ENCODE measurements at places on chromosomes 16 and 17.

- no peak for DNase-seq
Measured at GRCh38 chr17:49995055-49995738, at the start of gene DLX3. Gene DLX3, minus strand, starts transcription at chr17:49995224. Its CDS starts 226 bp downstream, at chr17:49994998.

DNA sequence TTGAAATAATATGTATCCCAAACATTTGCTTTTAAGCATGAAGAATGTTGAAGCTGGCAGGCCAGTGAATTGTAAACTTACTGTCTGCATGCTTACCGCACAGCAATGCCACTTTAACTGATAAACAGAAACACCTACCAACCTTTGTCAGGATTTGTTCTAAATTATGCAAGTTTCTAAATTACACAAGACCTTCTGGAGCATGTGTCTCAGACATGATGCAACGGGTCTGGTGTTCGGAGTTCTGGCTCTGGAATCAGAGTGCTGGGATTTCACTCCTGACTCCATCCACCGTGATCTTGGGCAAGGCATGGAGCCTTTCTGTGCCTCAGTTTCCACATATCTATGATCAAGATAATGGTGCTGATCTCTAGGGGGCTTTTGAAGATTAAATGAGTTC is 111.2 kb downstream of the CCT6B start:
- DNase-seq = no peak

- no peak for DNase-seq
Measured at GRCh38 chr17:15999974-16000827, 577 bp downstream of the TTC19 start.

DNA sequence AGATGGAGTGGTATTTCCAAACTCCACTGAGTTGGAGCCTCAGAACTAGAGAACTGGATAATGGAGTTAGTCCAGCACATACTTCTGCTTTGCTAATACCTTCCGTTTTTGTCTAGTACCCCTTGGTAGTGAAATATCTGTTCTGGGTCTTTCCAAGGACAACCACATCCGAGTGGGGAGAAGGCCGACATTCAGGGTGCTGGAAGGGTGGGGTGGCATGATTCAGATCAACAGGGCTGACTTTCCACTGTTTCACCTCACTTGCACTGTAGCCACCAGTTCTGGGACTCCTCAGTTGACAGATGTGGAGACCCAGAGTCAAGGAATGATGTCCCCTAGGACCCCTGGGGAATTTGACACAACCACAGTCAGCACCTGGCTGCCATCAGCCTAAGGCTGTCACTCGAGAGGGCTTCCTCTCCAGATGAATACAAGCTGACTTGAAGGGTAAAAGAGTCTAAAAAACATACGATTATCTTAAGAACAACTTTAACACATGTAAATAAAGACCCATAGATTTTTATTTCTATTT is 84.8 kb upstream of the HNF1B start:
- DNase-seq = no peak

DNA sequence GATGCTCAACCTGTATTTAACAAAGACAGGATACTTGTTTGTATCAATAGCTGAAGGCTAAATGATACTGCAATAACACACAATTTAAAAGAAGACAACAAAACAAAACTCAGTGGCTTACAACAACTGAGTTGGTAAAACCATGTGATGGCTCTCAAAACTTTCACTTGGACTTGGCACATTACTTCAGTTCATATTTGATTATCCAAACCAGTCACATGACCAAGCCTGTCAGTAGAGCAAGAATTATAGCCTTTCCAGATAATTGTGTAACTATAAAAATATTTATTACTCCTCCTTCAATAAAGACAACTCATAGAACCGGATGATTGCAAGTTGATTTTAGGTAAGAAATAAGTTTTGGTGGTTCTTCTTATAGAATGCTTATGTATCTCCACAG is 56.8 kb downstream of the NQO1 start:
- no peak for DNase-seq

- DNase-seq = no peak
Measured at GRCh38 chr17:77723909-77724875, 234.3 kb upstream of the TNRC6C start.

GRCh38 chr16:11203111-11203623 is 52.8 kb downstream of the SOCS1 start:
- DNase-seq = no peak

- DNase-seq = no peak
Measured at GRCh38 chr17:76492989-76493501, 8.2 kb downstream of the RHBDF2 start.

DNA sequence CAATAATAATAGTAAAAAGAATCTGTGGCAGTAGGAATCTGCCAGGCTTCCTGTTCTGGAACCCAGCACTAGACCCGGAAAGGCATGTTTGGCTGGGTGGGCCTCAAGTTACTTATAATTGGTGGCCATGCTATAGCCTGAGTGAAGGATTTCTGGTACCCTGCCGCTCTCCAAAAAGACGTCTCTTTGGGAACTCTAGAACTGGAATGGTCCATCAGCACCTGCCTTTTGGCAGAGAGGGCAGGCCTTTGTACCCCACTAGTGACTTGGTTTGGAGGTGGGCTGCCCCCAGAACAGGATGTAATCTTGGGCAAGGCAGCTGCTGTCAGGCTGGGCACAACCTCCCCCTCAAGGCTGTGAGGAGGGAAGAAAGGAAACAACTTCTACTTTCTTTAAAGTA is 29.3 kb upstream of the ST6GALNAC1 start:
- no peak for DNase-seq

- peak; percentile 19 for DNase-seq
Measured at GRCh38 chr17:58577696-58578095, 63.3 kb upstream of the MTMR4 start.

DNA sequence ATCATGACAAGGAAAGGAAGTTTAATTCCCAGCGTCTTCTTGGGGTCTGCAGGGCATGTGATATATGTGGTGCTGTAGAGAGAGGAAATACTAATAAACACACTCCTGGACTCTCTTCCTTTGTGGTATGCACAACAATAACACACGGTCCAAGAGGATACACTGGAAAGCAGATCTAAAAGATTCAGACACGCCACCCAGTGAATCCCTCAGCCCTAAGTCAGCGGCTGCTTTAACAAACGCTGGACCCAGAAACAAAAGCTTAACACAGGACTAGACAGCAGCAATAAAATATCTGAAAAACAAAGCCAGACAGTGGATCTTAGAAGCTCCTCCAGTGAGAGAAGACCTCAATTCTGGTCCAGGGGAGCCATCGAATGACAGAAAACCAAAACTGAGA is 13.1 kb downstream of the CFAP20 start:
- DNase-seq = no peak

DNA sequence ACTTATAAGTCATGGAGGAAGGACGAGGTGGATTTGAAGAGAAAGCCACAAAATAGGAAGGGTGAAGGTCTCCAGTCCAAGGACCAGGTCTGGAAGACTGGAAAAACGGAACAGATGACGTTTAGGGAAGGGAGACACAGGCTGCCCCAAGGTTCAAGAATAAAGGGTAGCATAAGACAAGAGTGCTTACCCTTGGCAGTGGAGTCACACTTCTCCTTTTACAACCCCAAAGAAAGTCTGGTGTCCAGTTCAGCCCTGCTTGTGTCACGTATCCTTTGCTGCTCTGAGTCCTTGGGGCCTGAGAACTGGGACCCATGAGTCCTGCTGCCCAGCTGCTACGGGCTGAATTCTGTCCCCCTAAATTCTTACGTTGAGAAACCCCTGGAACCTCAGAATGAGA is 13.0 kb upstream of the GGA2 start:
- no peak for DNase-seq

DNA sequence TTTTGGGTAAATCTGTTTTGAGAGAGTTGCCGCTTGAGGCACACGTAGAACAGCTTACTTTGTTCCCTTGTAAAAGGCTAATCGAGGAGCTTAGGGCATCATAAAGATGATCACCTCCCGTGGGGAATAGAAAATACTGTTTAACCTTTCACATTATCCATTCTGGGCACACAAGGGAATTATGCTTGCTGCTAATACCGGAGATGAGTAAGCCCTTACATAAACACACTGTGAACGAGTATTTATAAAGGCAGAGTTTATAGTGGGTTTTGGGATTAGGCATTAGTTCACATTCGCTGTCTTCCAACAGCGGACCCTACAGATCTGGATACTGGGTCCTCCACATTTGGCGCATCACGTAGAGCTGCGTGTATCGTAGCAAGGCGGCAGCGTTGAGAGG is 51.2 kb upstream of the CNTNAP4 start:
- no peak for DNase-seq

- DNase-seq = no peak
Measured at GRCh38 chr16:50697421-50697715, 4.0 kb downstream of the NOD2 start.

DNA sequence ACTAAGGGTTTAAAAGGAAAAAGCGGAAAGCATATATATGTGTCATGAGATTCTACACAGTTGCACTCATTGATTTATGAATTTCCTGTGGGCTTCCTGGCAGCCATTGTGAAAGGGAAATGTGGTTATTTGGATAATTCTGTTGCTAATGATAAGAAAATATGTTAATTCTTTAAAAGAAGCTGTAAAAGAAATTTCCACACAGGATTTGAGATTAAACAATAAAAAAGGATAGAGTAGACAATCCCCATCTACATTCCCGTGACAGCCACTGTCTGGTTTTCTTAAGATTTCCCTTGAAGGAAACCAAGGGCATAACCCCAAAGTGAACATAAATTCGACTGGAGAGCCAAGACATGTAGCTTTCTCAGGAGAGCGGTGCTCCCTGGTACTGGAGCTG is 397.5 kb downstream of the CPPED1 start:
- DNase-seq = no peak

GRCh38 chr16:53558710-53559109 is 55.7 kb upstream of the AKTIP start:
- no peak for DNase-seq

- DNase-seq = no peak
Measured at GRCh38 chr17:12599186-12599920, 66.3 kb upstream of the MYOCD start.

- DNase-seq = no peak
Measured at GRCh38 chr16:1319041-1319440, 9.6 kb downstream of the UBE2I start.

GRCh38 chr16:85242140-85242539 is 129.9 kb upstream of the CIBAR2 start:
- no peak for DNase-seq

Measured in stimulated activated CD4-positive, alpha-beta T cell treated with anti-CD3 and anti-CD28 coated beads, Interleukin-4, amount 100 ng/mL, for 48 hours (primary cell).